ENCODE measurements at places on chromosomes 12 and 14.

DNA sequence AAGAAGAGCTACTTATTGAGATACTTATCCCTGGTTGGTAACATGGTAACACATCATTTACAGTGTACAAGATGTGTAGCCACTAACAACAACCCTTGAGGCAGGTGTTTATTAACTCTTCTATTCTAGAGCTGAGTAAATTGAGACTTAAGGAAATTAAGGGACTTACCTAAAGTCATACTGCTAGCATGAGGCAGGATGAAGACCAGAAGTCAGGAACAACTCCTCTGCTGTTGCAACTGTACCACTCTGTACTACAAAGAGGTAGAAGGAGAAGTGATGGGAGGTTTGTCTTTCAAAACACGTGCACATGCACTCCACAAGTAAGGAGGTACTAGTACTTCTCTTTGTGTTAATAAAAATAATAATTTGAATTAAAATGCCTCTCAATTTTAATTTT, 79.9 kb downstream of the LLPH start:
- DNase-seq = no peak

- DNase-seq = no peak
Measured at GRCh38 chr12:28569698-28570411, 379.6 kb downstream of the CCDC91 start.

GRCh38 chr12:51424094-51424661, 453 bp upstream of the SLC4A8 start:
- DNase-seq = no peak

- DNase-seq = no peak
Measured at GRCh38 chr12:57190037-57190436, 26.6 kb upstream of the NXPH4 start.

DNA sequence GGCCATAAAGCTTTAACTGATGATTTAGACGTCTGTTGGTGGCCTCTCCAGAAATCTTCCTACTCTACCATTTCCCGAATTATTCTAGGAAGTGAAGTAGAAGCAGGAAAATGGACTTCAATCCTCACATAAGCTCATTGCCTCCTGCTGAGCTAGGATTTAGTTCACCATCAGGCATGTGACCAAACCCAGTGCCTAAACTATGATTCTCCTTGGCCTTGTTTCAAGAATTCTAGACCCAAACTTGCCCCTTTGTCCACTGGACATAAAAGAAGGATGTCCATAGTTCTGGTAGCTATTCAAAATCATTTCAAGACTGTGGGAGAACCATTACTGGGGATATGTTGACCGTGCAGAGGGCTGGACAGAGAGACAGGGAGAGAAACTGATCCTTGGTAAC, 105.8 kb downstream of the C12orf50 start:
- DNase-seq = no peak

DNA sequence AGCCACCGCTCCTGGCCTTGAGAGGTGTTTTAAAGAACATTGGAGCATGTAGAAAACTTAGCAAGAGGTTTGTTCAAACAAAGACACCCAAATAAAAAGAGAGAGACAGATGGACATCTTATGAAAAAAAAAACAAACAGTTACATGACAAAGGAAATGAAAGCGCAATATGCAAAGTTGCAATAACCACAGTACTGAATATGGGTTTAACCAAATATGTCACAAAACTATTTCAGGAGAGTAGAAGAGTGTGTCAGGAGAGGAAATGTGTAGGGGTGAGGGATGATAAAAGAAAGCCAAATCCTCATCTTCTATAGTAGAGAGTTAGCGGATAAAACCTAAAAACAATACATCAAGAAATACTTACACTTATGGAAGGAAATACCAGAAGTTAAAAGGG, 98.4 kb downstream of the GTF2A1 start:
- no peak for DNase-seq

DNA sequence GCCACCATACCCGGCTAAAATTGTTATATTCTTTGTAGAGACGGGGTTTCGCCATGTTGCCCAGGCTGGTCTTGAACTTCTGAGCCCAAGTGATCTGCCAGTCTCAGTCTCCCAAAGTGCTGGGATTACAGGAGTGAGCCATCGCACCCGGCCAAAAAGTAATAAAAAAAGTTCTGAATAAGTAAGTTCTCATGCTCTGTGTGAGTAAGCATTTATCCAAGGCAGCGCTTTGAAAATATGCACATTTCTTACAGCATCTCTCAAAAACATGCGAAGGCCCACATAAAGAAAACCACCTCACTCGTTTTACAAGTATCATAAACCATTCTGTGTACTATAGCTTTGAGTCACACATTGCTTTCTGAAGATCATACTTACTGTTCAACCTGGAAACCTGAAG, 8.6 kb downstream of the GIT2 start:
- DNase-seq = no peak

- no peak for DNase-seq
Measured at GRCh38 chr14:26820138-26820537, 222.3 kb upstream of the NOVA1 start.

- DNase-seq = no peak
Measured at GRCh38 chr12:28057856-28058615, 85.5 kb upstream of the PTHLH start.

- DNase-seq = no peak
Measured at GRCh38 chr12:6178981-6179761, 21.0 kb upstream of the CD9 start.

DNA sequence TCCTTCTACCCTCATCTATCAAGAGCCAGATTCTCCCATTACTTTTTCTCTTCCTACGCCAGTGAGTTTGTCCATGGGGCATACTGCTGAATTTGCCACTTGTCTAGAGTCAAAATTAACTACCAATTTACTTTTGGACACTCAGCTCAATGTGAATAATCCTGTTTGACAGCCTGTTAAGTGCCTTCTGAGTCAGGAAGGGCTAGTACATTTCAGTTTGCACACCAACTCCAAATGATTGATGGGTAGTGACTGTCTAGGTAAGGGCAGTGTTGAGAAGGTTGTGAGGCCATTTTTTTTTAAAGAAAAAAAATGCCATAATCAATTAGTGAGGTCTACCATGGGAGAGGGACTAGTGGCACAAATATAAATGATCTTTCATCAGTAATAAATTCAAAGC, 21.8 kb upstream of the TRIM9 start:
- DNase-seq = no peak

DNA sequence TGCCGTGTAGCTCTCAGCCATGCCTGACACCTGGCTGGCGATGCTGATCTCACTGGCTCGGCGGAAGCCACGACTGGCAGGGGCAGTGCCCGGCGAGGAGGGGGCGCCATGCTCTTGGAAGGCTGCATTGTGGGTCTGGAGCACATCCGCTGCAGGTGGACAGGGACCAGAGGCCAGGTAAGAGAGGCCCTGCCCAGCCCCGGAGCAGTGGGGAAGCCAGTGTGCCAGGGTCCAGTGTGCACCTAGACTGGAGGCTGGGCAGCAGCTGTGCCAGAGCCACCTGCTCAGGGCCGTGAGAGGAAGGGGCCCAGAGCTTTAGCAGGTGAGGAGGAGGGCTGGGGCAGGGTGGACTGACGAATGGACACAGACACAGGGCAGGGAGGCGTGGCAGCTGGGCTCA, 10.1 kb downstream of the ARL6IP4 start:
- no peak for DNase-seq

DNA sequence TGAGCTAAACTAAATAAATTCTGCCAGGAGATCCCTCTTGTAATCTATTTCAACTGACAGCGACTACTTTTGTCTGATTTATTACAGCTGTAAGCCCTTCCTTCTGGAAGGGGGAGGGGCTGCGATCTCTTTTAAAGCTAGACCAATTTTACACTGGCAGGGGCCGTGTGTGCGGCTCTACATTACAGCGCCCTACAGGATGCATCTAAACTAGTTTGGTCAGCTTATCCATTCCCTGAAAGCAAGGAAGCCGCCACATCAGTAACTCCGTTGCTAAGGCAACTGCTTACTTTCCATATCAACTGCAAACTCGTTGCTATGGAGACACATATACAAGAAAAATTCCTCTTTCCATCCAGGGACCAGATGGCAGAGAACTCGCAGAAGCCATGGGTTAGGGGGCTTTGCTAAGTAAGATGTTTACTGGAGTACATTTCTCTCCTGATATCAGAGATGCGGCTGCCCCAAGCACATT, 17.4 kb downstream of the FOXN3 start:
- DNase-seq = no peak

- DNase-seq = no peak
Measured at GRCh38 chr12:57613427-57614109, 2.3 kb downstream of the ARHGEF25 start.

DNA sequence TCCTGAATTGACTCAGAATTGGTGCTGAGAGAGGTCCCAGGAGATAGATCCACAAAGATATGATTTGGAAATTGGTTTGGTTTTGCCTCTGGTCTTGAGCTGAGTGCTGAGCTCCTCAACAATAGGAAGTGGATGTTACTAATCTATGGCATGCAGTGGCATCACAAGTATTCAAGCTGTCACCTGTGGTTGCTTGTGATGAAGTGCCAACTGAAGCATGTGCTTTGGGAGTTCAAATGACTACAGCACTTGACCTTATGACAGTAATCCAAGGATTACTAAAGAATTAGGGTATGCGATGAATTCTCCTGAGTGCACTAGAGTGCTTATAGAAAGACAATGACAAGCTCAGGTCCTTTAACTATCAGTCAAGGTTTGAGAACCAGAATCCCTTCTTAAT, 406.2 kb downstream of the NOVA1 start:
- DNase-seq = no peak

GRCh38 chr14:100436745-100437406, 113.7 kb downstream of the SLC25A47 start:
- DNase-seq = no peak

DNA sequence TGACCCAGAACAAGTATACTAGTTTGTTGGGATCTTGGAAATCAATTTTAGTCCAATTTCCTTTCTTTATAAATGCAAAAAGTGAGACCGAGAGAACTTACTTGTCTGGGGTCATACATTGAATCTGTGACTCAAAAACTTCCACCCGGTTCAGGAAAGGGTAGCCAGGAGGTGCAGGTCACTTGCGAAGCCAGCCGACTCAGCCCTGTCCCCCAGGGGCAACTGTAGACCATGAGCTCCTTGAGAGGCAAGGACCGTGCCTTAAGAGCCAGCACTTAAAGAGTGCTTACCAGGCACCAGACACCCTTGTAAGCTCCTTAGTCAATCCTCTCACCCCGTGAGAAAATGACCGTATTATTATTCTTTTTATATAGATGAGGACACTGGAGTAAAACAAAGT, 505 bp upstream of the BCDIN3D start:
- no peak for DNase-seq

DNA sequence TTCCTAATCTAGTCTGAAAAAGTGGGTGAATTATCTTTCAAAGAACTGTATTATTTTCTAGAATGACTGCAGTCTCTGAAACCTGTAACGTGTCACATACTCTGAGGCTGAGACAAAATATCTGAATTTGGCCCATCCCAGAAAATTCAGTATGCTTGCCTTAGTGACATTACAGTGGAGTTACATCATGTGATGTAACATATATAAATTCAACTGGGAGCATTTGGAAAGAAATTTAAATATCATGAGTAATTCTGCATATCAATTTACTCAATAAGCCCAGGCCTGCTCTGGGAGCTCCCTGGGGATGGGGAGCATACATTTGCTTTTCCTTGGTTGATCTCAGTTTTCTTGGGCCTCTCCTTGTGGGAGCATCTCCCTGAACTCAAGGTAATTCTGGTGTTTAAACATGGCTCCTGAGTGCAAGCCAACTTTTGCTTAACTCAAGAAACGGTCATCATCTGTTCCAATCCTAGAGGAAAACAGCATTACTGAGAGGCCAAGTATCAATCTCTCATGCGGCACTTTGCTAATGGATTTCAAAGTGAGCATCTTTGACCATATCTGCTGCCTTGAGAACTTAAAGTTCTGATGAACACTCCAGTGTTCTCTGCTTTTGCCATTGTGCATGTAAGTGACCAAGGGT, 54.4 kb downstream of the AKAP6 start:
- DNase-seq = no peak

GRCh38 chr12:52651726-52652261, at the start of gene KRT2:
KRT2 (minus strand) TSS chr12:52652211; CDS start chr12:52652142, 69 bp downstream.
- no peak for DNase-seq

- no peak for DNase-seq
Measured at GRCh38 chr12:86118161-86118560, 138.0 kb downstream of the MGAT4C start.

GRCh38 chr12:98419081-98419794, 96.2 kb upstream of the TMPO start:
- no peak for DNase-seq

- DNase-seq = no peak
Measured at GRCh38 chr14:72904840-72905561, 11.1 kb upstream of the DPF3 start.

GRCh38 chr12:100127766-100128511, 14.7 kb downstream of the BLTP3B start:
- no peak for DNase-seq
